ENCODE measurements at places on chromosomes 11 and 22.
A peak's percentile ranks its signal among the peaks of the same experiment; 100 is the strongest.

DNA sequence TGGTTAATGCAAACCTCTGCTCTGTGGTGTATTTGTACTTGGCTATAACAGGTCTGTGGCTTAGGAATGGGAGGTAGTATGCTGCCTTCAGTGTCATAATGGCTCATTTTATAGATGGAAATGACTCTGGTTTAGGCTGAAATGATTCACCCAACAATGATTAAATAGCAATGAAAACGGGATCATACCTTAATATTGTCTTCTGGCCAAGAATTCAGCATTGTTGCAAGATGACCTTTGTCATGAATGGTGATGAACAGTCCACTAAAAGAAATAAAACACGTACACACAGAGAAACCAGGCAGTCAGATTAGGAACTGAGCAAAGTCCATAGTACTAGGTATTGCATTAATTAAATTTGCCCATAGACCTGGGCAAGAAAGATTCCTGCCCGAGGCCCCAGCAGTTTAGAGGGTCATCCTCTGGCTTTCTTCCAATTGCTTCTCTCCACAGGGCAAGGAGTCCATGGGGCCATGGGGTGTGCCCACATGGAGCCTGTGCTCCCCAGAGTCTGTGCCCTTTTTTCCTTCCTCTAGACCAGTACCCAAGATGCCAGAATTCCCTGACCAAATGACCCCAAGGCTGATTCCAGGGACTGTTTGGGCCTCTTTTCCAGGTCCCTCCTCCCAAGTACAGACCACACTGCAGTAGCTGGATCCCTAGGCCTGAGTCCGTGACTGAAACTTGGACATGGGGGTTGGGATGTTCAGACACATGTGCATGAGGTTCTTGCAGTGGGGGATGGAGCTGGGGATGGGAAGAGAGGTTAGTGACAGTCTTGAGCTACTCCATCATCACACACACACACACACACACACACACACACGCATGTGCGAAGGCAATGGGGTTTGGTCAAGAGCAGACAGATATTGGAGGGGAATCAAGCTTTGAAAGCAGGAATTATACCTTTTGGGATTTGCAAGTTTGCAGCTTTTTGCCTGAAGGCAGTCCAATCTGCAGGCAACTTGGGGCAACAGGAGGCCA, 134.2 kb downstream of the CCDC81 start:
- DNase-seq, result no peak

DNA sequence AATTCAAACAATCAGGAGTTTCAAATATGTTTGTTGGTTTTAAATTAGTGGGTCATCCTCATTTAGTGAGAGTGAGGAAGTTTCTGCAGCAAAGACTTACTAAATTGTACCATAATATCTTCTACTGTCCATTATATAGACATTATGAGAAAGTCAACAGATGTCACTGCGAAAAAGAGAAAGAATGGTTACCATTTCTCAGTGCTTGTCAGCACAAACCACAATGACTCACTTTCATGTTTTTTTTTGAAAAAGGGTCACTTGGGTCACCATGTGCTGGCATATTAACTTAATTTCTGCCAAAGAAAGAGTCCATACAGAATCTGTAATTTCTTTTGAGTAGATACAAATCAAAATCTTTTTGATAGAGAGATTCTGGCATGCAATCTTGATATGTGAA, 924.6 kb upstream of the FAT3 start:
- no peak for DNase-seq

DNA sequence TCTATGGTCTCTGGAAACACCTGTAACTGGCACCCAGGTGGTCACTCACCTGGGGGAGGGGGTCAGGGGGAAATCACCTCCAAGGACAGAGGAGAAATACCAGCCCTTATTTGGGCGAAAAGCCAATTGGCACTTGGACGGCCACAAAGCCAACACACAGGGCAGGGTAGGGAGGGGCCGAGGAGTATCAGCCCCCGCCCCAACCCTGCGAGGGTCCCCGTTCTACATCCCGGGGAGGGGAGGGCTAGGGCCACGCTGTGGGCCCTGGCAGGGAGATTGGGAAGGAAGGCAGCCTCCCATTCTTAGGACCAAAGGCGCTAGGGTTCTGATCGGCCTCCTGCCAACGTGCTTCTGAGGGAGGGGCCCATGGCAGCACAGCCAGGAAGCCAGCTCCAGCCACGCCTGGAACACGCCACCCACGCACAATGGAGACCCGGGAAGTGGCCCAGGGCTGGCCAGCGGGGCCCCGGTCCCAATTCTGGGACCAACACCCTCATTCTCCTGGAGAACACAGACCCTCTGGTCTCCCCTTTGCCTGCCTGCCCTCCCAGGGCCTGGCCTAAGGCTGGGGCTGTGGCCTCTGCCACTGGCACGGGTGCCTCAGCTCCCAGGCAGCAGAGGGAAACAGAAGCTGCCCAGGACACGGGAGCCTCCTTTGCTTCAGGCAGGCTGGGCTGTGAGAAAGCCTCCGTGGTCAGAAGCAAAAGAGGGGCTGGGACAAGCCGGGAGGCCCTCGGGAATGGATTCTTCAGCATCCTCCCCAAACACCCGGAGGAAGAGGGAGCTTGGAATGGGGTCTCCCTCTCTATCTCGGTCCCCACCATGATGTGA, 7.4 kb downstream of the CBX6 start:
- DNase-seq, result no peak

GRCh38 chr22:37244922-37245722, 1.1 kb upstream of the RAC2 start:
- DNase-seq, result no peak

DNA sequence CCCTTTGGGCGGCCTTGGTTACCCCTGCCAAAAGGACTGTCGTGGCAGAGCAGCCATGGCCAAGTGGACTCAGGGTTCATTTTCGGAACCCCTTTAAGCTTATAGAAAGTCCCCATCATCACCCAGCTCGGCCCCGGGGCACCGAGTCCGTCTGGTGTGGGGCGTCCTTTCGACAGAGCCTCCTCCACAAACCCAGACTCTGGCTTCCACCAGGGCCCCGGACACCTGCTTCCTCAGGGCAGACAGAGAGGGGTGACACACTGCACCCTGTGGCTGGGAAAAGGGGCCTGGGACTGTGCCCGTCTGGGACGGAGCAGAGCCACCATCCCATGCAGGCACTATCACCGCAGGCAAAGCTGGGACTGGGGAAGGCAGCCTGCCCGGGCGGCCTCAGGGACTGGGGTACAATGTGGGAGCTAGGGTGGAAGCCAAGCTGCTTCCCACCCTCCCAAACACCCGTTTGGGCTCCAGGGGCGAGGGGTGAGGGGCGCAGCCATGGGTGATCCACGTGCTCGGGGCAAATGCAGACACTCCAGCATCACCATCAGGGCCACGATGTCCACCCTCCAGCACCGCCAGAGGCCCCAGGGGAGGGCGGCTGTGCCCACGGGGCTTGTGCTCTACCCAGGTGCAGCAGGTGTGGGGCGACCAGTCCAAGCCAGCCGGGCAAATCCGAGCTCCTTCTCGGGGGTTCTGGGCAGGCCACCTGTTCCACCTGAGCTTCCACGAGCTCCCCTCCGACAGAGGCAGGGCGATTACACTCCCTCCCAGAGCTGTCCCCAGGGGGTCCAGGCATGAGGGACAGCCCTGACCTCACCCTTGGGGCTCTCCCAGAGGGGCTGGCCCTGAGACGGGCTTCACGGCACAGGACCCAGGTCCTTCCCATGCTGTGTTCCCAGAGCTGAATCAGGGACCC, 11.7 kb upstream of the MRPL23 start:
- DNase-seq, result no peak

DNA sequence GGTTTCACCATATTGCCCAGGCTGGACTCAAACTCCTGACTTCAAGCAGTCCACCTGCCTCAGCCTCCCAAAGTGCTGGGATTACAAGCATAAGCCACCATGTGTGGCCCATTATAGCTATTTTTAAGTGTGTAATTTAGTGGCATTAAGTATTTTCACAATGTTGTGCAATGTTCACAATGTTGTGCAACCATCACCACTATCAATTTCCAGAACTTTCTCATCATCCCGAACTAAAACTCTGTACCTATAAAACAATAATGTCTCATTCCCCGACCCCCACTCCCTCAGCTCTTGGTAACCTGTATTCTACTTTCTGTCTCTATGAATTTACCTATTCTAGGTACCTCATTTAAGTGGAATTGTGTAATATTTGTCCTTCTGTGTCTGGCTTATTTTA, 7.5 kb downstream of the CFAP68 start:
- DNase-seq, result no peak

DNA sequence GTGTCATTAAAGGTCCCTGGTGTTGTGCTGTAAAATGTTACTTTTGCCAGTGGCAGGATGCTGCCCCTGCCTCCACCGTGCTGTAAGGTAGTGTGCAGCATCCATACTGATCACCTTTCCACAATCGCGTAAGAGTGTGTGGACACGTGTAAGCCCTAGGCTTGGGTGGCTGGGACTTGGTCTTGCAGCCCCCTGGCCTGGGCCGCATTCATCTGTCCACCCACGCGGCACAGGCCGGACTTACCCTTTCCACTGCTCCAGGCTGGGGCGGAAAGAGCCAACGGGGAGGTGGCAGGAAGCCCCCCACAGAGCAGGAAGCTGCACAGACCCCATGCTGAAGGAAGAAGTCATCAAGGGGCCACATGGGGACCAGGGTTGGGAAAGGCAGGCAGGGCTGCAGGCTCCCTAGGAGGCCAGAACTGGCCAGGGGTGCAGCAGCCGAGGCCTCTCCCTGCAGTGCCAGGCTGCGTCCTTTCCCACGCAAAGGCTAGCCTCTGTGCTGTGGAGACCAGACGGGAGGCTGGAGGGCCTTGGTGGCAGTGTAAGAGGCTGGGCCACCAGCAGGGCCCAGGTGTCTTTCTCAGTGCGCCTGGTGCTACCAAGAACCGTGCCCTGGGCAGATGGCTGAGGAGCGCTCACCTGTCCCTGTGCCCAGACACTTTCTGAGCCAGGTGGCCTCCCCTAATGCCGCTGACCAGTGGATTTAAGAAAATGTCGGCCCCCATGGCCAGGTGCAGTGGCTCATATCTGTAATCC, 11.7 kb upstream of the TMEM191C start:
- DNase-seq, result no peak

GRCh38 chr11:130840679-130841078, 75.6 kb downstream of the SNX19 start:
- DNase-seq, result no peak

DNA sequence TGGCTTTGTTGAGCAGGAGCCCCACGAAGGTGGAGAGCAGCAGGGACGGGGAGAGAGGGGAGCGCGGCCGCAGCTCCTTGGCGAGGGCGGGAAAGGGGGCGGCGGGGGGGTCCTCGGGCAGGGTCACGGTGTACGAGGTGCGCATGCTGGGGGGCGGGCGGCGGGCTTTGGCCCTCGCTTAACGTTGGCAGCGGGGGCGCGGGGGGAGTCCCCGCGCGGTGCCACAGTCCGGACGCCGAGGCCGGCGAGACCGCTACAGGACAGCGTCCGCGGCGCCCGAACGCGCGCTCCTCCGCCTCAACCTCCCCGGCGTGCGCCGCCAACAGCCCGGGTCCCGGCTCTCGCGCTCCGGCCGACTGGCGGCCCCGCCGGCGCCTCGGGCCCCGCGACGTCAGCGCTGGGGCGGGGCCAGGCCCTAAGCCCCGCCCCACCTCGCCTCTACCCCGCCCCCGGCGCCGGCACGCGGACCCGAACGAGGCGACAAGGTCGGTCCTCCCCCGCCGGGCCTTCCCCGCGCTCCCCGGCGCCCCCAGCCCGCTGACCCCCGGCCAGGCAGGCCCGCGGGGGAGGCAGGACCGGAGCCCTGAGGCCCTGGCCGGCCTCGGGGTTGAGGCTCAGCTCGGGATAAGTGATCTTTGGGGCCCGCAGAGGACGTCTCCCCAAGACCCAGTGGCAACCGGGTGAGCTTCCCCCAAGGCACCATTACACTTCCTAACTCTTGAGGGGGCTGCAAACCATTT, 17.5 kb downstream of the USP2 start:
- DNase-seq, result peak; percentile 49

DNA sequence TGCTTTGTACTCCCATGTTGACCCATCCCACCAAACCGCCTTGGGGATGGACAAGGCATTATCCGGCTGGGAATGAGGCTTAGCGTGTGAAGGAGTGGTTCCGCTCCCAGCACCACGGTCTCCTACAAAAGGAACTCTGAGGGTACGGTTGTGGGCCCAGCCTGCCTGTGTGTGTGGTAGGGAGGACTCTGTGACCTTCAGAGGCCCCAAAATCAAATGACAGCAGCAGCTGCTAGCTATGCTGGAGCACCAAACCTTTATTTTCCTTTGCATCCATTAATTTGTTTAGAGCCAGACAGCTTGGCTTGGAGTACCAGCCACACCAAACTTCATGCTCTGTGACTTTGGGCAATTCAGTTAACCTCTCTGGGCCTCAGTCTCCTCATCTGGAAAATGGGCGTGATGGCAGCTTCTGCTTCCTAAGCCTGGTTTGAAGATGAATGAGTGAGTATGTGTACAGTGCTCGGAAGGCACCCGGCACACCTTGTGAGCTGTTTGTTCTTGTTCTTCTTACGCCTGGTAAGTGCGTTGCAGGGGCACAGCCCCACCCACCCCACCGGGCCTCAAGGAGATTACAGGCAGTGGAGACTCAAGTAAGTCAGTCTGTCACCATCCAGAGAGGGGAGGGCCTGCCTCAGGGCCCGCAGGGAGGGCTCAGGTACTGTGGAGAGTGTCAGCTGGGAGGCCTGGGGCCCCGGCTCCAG, 25.3 kb downstream of the MB start:
- DNase-seq, result no peak

Measured in stimulated activated CD8-positive, alpha-beta memory T cell treated with anti-CD3 and anti-CD28 coated beads, Interleukin-12 subunit alpha, Interleukin-12 subunit beta, amount 100 ng/mL, for 4 hours (primary cell).